MG63 (cell line): ENCODE measurements at places on chromosomes 12 and 14.

- no peak for DNase-seq
Observed at GRCh38 chr14:85663256-85663655, 133.3 kb downstream of the FLRT2 start.

DNA sequence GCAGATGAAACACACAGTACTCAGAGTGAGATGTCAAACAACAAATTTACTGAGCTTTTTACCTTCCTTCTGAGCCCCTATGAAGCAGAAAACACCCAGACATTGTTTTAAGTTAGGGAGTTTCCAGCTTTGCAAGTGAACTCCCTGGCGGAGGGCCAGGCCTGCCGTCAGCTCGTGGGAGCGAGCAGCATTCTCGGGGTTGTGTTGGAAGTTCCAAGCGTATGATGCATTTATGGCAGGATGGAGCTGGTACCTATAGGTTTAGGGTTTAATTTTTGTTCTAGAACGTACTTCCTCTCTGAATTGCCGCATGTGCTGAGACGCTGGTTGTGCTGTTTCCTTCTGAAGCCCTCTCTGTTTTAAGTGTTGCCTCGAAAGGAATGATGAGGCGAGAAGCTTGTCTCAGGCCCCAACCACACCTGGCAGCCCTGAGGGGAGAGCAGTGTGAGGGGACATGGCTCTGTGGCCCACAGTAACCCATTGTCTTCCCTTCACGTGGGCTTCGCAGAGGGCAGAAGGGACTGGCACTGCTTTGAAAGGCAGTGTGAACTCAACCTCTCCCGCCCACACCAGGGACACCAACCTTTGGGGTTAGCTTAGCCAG is 76.6 kb downstream of the SSPN start:
- peak; percentile 35 for DNase-seq

- peak; percentile 27 for DNase-seq
Observed at GRCh38 chr12:10069099-10069498, 29.7 kb downstream of the CLEC1A start.

- DNase-seq: no peak
Observed at GRCh38 chr14:36362648-36363047, 42.2 kb upstream of the MBIP start.

GRCh38 chr14:103527408-103528145 is 1.4 kb upstream of the TRMT61A start:
- DNase-seq: no peak

GRCh38 chr12:96354844-96355534 is 45.2 kb downstream of the CDK17 start:
- DNase-seq: no peak

GRCh38 chr12:92010853-92011701 is 134.6 kb downstream of the BTG1 start:
- no peak for DNase-seq

GRCh38 chr14:99980299-99980698 is 84.9 kb upstream of the EVL start:
- no peak for DNase-seq

DNA sequence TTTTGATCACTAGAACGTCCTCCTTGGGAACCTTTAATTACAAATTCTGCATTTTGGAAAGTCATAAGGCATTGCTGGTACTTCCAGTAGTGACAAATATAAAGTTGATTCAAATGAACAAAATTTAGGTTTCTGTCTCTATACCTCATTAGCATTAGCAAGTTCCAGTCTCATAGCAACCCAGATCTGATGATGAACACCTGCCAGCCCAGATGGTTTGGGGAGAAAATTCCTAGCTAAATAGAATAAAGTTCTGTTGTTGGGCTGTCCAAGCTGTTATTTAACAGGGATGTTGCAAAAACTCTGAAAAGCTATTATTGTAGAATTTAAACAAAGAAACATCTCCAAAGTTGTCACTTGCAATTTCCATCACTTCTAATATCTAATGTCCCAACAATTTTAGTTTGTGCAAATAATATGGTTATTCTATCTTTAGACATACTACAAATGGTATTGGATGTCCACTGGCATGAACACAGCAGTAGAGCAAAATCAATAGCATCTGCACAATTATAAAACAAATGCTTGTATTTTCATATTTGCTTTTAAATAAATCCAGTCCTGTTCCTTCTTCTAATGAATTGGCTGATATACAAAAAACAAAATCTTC is 299.4 kb downstream of the SLC16A7 start:
- no peak for DNase-seq

DNA sequence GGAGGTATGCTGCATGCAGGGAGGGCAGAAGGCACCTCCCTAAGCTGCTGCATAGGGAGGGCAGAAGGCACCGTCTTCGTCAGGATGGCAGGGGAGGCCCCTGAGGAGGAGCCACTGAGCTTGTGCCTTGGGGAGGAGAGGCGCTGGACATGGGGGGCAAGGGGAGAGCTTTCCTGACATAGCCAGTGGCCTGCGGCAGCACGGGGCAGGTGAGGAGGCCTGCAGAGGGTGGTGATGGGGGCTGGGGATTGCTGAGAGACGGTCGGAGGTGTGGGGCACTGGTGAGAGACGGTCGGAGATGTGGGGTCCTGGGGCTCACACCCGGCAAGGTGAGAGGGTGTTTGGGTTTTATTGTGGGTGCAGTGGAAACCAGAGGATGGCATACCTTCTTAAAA is 10.4 kb upstream of the BDKRB2 start:
- no peak for DNase-seq

DNA sequence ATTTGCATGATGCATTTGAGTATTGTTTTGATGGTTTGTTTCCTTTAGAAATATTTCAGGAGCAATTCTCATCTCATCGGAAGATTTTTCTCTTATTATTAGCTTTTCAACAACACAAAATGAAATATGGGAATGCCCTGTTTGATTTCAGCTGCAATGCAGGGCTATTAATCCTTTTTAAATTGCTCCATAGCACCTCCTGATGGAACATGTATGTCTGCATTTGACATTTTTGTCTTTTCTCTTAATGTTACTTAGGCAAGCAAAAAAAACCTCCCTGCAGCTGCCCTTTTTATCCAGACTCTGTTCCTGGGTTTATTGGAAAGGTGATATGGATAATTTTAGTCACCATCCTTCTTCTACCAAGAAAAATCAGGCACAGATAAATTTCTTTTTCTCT is 895.8 kb downstream of the RPS29 start:
- DNase-seq: no peak

DNA sequence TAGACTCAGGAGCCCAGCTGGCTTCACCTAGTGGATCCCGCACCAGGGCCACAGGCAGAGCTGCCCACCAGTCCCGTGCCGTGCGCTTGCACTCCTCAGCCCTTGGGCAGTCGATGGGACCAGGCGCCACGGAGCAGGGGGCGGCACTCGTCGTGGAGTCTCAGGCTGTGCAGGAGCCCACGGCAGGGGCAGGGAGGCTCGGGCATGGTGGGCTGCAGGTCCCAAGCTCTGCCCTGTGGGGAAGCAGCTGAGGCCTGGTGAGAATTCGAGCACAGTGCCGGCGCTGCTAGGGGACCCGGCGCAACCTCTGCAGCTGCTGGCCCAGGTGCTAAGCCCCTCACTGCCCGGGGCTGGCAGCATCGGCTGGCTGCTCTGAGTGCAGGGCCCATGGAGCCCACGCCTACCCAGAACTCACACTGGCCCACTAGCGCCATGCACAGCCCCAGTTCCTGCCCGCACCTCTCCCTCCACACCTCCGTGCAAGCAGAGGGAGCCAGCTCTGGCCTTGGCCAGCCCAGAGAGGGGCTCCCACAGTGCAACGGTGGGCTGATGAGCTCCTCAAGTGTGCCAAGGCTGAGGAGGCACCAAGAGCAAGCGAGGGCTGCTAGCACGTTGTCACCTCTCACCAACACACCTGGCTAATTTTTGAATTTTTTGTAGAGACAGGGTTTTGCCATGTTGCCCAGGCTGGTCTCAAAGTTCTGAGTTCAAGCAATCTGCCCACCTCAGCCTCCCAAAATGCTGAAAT is 116.1 kb downstream of the SPTSSA start:
- no peak for DNase-seq

DNA sequence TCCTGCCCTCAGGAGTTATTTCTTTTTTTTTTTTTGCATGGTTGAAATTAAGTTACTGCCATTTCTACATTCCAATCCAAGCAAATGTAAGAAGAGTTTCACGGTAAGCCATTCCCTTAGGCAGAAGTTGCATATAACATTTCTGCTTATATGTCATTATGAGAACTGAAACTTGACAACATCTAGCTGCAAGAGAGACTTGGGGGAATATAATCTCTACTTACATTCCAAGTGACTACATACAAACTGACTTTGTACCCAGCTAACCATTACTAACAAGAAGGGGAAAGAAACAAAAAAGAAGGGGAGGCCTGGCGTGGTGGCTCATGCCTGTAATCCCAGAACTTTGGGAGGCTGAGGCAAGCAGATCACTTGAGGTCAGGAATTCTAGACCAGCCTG is 7.3 kb upstream of the RESF1 start:
- no peak for DNase-seq

- no peak for DNase-seq
Observed at GRCh38 chr12:115332945-115333344, 649.0 kb upstream of the TBX3 start.

DNA sequence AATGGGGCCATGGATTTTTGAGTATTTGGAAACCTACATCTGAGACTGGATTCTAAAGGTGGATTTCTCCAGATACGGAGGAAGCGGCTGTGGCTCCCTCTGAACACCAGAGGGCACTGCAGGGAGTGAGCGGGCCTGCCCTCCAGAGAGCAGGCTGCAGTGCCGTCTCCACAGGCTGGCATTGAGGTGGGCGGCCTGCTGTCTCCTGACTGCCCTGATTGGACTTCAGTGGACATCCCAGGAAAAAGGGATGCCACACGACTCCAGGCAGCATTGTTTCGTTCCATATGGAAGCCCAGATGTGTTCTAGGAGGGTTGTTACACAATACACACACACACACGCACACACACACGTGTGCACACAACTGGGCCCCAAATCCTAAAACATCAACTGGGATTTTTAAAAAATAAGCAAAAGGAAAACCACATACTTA is 20.9 kb upstream of the ANO2 start:
- DNase-seq: peak; percentile 61
